ENCODE measurements at places on chromosomes 4 and X.

DNA sequence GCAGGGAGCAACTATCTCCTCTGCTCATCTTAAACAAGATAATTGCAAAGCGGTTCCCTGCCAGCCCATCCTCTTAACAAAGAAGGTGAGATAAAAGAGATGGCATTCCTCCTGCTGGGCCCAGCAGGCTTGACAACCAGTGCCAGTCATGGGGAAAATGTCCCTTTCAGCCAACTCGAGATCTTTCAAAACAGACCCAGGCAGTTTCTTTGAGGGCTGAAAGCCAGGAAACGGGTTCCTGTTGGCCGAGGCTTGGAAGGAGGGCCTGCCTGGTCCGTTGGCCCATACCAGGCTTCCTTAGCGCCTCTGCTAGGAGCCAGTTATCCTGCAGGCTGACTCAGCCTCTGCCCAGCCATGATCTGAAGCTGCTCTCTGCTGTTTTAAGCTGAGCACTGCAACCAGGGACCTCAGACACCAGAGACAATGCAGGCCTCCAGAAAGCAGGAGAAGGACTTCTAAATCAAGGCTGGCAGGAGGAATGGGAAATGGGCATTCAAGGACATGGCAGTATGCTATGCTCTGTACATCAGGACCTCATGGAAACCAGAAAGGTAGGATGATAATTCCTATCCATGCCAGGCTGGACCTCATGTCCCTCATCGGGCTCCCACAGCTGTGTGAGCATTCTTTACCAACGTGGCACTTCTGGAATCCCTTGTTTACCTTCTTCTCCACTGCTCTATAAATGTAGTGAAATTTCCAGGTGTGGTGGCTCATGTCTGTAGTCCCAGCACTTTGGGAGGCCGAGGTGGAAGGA, 42.4 kb upstream of the SLC2A9 start:
- DNase-seq = no peak

- DNase-seq = no peak
Measured at GRCh38 chrX:101417981-101418841, 10.2 kb downstream of the HNRNPH2 start.

DNA sequence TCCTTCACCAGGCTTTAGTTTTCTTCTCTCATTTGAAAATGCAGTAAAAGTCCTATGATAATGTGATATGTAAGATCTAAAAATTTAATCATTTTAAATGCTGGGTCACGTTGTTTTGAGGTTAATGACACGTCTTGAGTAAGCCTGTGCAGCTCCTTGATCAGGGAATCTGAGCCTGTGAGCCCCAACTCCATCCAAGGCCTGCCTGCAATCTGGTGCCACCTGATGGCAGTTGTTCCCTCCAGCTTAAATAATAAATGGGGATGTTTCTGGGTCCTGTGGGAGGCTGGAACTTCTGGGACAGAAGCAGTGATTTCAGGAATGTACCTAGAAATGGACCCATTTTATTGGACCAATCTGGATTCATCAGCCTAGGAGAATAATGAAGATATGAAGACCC, 455.4 kb upstream of the ADGRL3 start:
- DNase-seq = no peak

GRCh38 chrX:74009041-74009440, 294.9 kb upstream of the ZCCHC13 start:
- DNase-seq = no peak

GRCh38 chr4:47494124-47494430, 9.0 kb downstream of the ATP10D start:
- no peak for DNase-seq

DNA sequence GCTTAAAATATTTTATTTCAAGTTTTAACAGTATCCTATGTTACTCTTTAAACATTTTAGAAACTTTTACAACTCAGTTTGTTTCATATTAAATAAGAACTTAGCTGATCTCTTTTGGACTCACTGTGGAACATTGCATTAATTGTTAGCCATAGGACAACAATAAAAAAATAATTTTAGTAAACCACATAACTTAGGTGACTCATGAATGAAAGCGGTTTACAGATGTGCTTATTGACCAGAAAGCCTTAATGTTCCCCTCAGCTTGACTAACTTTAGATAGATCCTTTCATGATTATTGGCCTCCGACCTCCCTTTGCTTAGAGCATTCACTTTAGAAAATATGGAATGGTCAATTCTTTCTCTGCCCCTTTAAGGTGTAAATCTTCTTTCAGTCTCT, 783.5 kb upstream of the MAGEB2 start:
- no peak for DNase-seq

GRCh38 chrX:39518476-39519029, 579.2 kb downstream of the BCOR start:
- DNase-seq = no peak

DNA sequence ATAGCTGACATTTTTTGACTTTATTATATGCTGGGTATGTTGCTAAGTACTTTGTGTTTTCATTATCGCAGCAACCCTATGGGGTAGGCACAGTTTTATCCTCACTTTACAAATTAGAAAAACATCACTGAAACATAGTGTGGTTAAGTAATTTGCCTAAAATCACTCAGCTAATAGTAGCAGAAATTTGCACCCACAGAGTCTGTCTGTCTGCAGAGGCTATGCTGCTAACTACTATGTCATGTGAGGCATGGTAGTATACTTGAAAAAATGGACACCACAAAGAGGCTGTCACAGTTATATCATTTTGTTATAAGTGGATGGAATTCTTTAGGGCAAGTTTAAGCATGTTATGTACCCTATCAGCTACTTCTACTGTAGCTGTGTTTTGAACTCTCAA, 69.0 kb downstream of the STAG2 start:
- DNase-seq = no peak

DNA sequence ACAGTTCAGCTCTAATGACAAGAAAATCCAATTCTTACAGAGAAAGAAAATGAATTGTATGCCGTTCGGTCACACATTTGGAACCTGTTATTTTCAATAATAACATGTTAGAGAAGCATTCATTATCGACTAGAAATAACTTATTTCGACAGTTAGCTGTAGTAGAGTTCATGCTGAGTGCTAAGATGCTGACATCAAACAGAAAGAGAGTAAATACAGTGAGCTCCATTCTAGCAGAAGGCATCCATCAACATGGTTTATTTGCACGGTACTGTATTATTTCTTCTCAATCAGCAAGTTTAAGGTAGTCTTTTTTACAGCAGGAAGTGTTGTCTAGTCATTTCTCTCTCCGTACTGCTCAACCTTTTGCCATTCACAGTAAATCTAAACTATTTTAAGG, 732.1 kb downstream of the STIM2 start:
- no peak for DNase-seq

DNA sequence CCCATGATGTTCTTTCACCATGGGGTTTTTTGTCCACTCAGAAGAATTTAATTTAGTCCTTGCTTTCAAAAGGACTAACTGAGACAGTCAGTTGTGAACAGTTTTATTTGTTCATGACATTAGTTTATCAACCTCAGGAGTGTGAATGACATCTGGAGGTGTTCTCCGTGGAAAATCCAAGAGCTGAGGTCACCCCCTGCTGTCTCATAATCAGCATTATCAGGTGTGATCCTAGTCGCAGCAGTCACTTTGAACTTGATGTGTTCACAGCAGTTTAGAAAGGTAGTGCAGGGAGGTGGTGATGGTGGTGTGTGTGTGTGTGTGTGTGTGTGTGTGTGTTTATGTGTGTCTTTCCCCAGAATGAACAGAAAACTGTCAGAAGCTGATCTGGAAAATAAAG, 1760.8 kb upstream of the PCDH10 start:
- no peak for DNase-seq

GRCh38 chr4:8542776-8543525, 37.2 kb upstream of the GPR78 start:
- no peak for DNase-seq

- DNase-seq = no peak
Measured at GRCh38 chr4:114040319-114041116, 61.1 kb upstream of the ARSJ start.

DNA sequence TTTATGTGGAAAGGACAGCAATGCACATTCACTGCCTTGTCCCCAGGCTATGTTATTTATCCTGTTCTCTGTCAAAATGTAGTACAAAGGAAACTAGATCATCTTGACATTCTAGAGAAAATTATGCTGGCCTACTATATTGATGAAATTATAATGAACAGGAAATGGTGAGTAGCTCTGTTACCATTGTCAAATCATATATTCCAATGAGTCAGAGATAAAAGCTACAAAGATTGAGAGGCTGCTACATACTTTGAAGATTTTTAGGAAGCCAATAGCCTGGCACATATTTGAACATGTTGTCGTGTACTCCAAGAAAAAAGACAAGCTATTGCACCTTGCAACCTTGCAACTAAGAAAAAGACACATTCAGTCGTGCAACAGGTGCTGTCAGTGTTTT, 52.7 kb upstream of the TET2 start:
- DNase-seq = no peak

DNA sequence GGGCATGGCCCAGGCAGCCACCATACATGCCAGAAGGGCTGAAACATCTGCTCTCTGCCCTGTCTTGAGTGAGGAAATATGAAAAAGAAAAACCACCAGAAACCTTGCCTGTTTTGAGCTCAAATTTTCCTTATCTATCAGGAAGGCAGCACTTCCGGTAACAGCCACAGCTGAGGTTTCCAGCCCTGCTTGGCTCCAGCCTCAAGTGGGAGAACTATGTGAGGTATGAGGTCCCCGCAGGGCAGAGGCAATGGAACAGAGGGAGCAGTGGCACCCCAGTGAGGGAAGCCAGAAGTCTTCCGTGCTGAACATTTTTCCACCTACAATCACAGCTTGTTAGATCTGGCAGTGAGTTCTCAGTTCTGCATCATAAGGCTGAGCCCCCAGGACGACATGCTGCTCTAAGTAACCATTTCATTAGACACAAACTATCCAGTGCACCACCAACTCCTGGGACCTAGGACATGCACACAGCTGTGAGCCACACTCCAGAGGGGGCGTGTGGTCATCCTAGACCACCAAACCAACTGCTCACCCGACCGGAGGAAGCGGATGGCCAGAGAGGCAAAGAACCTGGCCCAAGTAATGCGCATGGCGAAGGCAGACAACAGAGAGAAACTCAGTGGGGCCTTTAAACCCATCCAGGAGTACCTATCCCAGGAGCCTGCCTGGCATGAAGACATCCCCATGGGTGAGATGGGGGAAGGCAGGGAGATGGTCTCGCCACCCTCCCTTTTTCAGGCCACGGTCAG, 22.6 kb downstream of the WDR1 start:
- no peak for DNase-seq

GRCh38 chrX:63958134-63958865, 173.3 kb upstream of the ARHGEF9 start:
- DNase-seq = no peak

DNA sequence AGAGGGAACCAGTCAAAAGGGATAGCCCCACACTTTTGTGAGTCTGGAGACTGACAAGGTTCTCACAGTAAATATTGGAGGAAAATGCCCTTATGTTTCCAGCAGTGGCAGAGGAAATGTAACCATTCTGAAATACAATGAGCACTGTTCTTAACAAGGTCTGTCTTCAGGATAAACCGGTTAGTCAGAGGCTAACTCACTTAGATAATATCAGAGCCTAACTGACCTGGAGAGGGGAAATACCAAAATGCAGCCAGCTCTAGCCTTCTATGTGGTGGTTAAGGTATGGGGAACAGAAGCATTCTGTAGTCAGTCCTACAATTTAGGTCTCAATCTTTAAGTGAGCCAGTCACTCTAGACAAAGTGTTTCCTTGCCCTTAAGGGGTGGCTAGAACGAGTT, 70.8 kb downstream of the TBCK start:
- DNase-seq = no peak

DNA sequence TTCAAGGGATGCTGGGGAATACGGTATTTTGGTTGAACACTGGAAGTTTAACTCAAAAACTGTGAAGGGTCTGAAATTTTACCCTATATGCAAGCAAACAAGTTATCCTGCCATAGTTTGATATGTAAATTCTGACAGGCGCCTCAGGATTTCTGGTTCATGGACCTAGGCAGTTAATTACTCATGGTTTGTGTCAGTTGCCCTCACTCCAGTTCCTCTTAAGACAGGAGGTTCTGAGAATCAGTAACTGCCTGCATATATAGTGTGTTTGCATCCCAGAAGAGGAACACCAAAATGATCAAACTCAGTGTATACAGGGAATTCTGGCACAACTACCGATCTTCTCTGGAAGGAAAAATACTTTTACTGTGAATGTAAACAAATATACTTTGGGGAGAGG, 360.4 kb upstream of the NWD2 start:
- no peak for DNase-seq

DNA sequence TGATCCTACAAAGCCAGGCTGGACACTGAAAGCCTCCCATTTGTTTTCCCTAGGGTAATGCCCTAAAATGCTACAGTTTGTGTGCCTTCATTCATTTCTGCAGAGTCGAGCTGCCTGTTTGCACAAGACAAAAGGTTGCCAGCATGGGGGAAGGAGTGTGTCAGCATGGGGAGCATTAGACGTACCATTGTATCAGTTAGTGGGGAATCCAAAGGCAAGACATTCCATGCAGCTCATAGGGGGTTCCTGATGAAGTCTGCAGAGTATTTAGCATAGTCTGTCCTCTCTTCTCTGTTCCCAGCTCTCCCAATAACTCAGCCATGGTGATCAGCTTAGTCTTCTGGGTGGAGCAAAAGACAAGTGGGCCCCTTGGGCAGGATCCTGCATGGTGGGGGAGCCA, 276.9 kb upstream of the PCDH7 start:
- DNase-seq = no peak

GRCh38 chr4:174402470-174403176, 118.9 kb downstream of the CEP44 start:
- DNase-seq = no peak

GRCh38 chr4:188399834-188400233, 260.6 kb downstream of the TRIML1 start:
- no peak for DNase-seq

All from stimulated activated CD4-positive, alpha-beta T cell treated with anti-CD3 and anti-CD28 coated beads, Interleukin-4, amount 100 ng/mL, for 48 hours (primary cell).